Naive thymus-derived CD4-positive, alpha-beta T cell (primary cell): ENCODE measurements at places on chromosomes 7 and 10.

DNA sequence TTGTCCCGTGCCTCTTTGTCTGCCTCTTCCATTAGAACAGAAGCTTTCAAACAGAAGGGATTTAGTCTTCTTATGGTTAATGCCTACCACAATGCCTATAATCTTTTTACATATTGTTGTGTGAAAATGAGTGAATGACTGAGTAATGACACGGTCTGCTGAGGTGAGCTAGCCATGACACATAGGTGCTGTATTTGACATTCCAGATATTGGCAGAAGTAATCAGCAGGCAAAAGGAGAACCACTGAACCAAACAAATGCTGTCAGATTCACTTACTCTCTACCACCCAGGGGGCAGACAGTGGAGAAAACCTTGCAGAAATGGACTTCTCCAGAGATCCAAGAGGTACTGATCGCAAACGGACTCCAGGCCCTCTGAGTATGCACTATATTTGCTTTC lies 377.2 kb upstream of the VWC2 start:
- no peak for DNase-seq

DNA sequence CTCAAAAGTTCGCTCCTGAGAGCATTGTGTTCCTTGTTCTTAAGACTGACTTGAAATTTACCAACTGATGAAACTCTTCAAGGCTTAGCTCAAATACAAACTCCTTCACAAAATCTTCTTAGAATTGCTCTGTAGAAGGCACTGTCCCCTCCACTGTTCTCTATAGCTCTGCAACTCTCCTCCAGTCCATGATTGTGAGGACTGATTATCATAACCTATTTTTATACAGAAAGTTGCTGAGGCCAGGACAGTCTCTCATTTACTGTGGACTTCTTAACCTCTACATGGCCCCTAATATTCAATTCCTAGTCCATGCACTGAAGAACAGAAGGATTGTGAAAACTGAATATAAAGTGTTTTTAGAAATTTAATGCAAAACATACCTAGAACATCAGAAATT lies 53.2 kb downstream of the RHOBTB1 start:
- DNase-seq, result no peak

DNA sequence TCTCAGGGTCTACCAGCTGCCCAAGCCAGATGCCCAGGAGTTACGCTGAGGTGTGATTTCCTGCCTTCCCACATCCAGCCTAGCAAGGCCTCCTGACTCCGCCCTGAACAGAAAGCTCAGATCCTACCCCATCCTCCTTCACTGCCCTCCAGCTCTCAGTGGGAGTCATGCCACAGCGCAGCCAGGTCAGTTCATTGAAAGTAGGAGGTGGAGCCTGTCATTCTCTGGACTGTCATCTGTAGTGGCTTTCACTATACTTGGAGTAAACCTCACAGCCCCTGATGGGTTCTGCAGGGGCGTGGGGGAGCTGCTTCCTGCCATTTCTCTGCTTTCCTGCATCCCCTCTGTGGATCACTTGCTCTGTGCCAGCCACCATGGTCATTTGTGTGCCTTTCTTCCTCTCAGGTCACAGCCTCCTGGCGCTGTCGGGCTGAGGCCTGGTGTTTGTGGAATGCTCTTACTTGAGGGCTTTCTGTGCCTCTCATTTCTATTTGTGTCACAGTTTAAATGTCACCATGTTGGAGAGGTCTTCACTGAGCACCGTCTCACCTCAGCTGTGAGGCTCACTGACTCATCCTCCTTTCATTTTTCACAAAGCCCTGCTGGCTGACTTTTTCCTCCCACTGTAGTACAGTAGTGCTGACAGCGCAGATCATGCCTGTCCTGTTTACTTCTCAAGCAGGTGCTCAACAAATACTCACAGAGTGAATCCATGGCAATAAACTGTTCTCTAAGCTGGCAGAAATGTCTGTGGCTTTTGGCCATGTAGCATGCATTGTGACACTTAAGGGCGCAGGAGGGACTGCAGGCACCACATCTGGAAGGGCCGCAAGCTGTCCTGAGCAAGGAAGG lies 61.0 kb upstream of the TMEM248 start:
- DNase-seq, result no peak

GRCh38 chr10:122656741-122657140 lies 42.9 kb downstream of the C10orf120 start:
- DNase-seq, result no peak

- DNase-seq, result no peak
These were observed 161.7 kb upstream of the BMPER start for GRCh38 chr7:33743594-33743993.

GRCh38 chr7:18491871-18492270 lies 3.7 kb upstream of the HDAC9 start:
- DNase-seq, result no peak

GRCh38 chr7:154842591-154842990 lies 160.3 kb downstream of the PAXIP1 start:
- DNase-seq, result no peak

GRCh38 chr7:155462163-155462735 lies 4.3 kb downstream of the EN2 start:
- DNase-seq, result no peak

DNA sequence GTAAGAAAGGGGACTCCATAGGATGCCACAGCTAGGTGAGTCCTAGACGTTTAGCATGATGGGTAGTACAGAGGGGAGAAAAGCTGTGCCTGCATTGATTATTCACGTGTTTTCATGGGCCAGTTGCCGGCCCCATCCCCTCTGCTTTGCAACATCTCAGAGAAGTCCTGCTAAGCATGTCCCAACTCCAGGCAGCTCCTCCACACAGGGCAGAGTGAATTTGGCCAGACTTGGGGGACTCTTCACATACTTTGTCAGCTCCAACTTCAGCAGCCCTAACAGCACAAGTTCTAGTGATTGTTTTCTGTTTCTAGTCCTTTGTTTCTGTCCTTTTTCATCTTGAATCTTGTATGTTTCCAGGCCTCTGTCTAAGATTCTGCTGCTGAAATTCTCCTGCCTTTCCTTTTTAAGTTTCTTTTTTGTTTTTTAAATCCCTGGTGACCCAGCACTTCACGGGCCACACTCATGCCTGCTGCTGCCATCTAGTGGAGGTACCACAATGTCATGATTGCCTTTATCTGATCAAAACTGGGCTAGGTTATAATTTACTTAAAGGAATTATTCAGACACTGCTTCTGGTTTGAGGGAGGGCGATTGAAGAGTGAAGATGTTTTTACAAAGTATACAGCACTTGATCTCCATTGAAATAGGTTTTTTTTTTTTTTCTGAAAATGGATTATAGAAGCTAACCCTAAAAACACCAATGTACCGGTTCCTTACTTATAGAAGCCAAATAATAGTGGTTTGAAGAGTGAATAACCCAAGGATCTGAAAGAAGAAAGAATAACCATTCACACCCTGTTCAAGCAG lies 276.9 kb downstream of the CSTF2T start:
- no peak for DNase-seq

DNA sequence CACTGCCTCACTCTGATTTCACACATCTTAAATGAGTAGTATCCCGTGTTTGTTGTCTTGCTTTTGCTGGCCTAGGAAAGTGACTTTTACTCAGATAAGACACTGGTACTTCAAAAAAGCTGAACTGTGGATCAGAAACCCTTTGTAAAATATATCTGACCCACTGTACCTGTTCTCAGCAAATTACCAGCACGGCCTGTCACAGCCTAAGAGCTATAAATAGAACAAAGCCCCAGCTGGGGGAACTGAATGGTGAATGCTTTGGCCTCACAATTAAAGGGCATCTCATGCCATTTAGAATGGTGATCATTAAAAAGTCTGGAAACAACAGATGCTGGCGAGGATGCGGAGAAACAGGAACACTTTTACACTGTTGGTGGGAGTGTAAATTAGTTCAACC lies 76.1 kb downstream of the CREB3L2 start:
- no peak for DNase-seq

DNA sequence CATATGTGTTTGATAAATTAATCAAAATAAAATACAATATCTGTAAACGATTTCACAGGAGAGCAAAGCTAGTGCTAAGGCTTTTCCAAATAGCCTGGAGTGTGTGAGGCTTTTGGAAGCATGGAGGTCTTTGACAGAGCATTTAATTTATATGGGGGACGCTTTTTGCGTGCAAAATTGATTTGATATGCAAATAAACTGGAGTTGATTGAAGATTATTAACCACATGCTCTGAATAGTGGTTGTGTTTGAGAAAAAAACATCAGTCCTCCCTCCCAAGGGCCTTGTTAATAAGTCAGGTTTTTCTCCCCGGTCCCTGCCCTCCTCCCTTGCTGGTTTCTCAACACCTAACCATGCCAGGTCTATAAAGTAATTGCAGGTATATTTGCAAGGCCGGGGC lies 85.1 kb upstream of the FGFR2 start:
- no peak for DNase-seq

GRCh38 chr7:91383053-91383904 lies 119.0 kb downstream of the FZD1 start:
- DNase-seq, result no peak

DNA sequence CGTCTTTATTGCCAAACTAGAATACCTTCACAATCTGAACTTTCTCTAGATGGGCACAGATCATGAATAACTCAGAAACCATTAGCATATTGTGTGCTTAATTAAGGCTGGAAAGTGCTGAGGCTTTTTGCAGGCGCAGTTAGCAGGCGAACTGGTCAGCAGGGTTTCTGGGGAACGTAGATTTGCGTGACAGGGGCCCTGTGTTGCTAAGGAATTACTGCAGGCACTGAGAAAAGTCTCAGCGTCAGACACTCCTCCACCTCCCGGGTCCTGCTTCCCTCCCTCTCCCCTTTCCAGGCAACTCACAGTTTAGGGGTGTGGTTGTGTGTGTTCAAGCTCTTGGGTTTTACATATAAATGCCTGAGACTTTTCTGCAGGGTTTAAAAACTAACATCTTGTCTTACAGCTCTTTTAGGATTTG lies 2.2 kb downstream of the MAP3K8 start:
- DNase-seq, result no peak

- DNase-seq, result no peak
These were observed 57.4 kb upstream of the TRIM8 start for GRCh38 chr10:102586858-102587257.

- DNase-seq, result no peak
These were observed 20.4 kb upstream of the INPP5F start for GRCh38 chr10:119705434-119705831.

GRCh38 chr7:26237035-26237807 lies 35.7 kb downstream of the CBX3 start:
- DNase-seq, result no peak

DNA sequence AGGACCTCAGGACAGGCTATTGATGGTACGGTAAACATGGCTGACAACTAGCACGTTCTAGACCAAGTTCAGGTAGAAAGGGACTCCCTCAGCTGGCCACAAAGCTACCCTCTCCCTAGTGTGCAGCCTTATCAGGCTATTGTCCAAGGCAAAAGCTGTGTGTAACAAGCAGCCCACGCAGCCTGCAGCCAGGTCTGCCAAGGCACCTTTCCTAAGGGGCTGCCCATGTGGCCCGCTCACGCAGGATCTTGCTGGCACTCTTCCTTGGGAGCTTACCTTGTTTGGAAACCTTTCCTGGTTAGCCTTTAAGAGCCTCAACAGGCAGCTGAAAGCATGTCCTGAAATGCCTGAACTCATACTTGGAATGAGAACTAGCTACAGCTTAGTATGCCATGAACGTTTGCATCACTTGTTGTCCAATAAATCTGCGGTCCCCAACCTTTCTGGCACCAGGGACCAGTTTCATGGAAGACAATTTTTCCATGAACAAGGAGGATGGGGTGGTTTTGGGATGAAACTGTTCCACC lies 51.7 kb downstream of the SYPL1 start:
- no peak for DNase-seq

DNA sequence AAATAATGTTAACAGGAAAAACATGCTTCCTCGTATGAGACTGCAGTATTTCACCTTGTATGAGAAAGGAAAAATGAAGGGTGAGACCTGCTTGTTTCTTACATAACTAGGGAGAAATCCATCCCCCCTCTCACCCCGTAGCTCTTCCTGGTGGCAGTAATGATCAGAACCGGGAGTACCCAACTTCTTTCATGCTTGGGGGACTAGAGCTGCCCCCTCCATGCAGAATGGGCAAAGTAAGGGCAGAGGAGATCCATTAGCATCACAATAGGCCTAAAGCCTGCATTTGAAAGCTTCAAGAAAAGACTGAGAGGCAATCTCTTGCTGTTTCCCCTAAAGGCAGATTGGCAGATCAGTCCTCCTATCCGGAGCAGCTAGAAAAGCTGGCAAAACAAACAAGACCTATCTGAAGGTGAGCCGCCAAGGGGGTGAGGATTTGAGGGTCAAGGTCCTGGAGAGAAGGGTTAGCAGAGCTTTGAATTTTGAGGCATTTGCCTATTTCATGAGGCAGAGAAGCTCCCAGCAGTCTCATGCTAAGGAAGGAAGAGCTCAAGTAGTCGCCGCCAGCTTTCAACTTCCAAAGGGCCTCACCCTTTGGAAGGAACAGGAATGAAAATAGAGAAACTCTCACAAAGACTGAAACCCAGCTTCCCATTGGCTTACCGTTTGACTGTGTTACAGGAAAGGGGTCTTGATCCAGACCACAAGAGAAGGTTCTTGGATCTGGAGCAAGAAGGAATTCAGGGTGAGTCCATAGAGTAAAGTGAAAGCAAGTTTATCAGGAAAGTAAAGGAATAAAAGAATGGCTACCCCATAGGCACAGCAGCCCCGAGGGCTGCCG lies 36.2 kb downstream of the BAG3 start:
- DNase-seq, result no peak

GRCh38 chr10:75449382-75450074 lies 18.1 kb downstream of the LRMDA start:
- no peak for DNase-seq

GRCh38 chr7:128307061-128307460 lies 36.6 kb downstream of the RBM28 start:
- DNase-seq, result no peak

DNA sequence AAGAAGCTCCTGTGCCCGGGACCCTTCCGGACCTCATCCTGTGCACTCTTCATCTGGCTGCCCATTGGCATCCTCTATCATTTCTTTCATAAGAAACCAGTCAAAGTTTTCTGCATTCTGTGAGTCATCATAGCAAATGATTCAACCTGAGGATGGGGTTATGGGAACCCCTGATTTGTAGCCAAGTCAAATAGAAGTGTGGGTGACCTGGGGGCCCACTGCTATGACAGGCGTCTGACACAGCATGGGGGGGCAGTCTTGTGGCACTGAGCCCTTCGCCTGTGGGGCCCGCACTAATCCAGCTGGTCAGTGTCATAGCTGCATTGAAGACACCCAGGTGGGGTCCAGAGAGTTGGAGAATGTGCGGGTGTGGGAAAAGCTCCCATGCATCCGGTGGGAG lies 230.4 kb downstream of the USP6NL start:
- DNase-seq, result no peak

- DNase-seq, result no peak
These were observed 4.2 kb downstream of the KIFBP start for GRCh38 chr10:68992636-68993440.

DNA sequence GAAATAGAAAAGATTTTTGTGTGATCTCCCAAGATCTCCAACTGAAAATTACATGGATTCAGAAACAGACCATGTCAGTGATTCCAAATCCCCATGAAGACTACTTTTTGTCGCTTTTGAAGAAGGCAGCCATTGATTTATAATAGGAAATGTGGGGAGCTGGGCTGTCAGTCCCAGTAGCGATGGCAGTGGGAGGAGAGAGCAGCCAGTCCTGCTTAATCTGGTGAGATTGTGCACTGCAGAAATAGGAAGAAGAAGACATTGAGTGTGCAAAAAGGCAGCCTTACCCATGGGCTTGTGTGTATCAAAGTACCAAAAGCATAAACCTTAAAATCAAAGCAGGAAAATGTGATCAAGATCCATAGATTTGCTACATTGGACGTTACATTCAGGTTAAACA lies 4.8 kb downstream of the ADRB1 start:
- DNase-seq, result no peak
